ENCODE measurements at places on chromosomes 13 and 19.

DNA sequence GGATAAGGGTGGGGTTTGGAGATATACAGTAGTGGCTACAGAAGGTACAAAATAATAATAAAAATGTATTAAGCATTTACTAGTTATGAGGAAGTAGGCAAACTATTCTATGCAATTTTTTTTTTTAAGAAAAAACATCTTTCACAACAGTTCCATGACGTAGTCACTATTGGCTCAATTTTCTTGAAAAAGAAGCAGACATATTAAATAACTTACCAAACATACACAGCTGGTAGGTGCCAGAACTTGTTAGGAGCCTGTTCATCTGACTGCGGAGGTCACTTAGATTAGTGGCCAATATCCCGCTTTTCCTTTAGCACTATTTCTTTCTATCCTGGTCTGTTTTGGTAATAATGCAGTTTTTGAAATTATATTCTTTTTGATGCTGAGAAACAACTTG, 593.5 kb downstream of the KCTD12 start:
- no peak for DNase-seq

- no peak for DNase-seq
These were observed 1069.5 kb downstream of the DIAPH3 start for GRCh38 chr13:59094181-59094580.

GRCh38 chr13:48775804-48776203, 122.1 kb downstream of the CYSLTR2 start:
- no peak for DNase-seq

DNA sequence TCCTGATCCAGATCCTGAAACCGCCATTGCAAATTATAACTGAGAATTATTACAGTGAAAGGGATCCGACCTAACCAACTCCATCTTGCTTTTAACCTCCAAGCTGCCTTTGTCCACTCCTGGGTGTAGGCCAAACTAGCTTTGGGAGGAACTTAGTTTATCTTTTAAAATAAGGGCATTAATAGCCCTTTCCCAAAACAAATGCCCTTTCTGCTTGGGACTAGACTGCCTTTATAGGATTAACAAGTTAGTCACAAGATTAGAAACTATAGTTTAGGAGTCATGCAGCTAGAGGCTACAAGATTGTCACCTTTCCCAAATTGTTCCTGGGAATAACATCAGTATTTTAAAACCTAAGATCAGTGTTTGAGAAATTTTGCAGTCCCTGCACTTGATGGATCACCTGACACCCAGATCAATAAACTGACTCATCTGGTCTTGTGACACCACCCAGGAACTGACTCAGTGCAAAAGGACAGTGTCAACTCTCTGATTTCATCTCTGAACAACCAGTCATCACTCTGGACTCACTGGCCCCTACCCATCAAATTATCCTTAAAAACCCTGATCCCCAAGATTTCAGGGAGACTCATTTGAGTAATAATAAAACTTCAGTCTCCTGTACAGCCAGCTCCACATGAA, 4.1 kb upstream of the ZNF841 start:
- DNase-seq: no peak

DNA sequence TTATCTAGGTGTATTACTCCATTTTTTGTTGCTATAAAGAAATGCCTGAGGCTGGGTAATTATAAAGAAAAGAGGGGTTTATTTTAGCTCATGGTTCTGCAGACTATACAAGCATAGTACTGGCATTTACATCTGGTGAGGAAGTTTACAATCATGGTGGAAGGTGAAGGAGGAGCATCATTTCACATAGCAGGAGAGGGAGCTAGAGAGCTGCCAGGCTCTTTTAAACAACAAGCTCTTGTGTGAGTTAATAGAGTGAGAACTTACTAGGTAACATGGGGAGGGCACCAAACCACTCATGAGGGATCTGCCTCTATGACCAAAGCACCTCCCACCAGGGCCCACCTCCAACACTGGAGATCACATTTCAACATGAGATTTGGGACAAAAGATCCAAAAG, 221.7 kb upstream of the GPC6 start:
- DNase-seq: no peak

GRCh38 chr13:79614250-79614918, 133.4 kb downstream of the NDFIP2 start:
- DNase-seq: no peak

- DNase-seq: no peak
These were observed 52.1 kb upstream of the AKAP11 start for GRCh38 chr13:42219876-42220275.

GRCh38 chr19:28542394-28543243, 670.3 kb downstream of the UQCRFS1 start:
- no peak for DNase-seq
